T follicular helper cell (primary cell): ENCODE measurements at places on chromosomes 2 and 18.

DNA sequence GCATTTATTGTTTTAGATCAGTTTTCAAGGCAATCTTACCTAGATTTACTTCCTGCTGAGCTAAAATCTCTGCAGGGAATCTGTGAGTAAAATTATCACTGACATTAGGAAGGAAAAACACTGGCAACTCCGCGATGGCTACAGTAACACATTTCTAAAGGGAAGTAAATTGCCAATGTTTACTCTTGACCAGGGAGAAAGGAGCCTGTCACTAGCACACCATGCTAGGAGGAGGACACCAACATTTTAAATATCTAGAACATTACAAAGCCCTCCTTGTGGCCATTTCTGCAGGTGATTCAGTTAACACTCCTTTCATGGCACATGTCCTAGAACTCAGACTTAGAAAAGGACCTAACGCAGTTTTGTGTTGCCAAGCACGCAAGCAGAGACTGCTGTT is 58.4 kb downstream of the TCF4 start:
- DNase-seq = no peak

GRCh38 chr2:134796373-134796772 is 42.0 kb upstream of the ACMSD start:
- no peak for DNase-seq

DNA sequence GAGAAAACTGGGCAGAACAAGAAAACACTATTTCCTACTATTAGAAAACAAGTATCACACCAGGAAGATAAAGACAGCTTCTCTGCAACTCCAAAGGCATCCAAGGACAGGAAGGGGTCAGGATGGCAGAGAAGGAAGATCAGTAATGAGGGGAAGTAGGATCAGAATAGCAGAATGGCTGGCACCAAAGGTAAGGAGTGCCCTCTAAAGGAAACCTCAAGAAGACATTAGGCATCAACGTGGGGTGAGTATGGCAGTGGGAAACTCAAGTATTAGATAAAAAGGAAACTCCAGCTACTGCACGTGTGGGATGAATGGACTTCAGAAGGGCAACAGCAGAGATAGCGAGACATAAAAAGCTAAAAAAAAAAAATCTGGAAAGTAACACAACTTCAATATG is 25.9 kb downstream of the HDLBP start:
- DNase-seq = no peak

GRCh38 chr2:197184959-197185586 is 125.5 kb downstream of the ANKRD44 start:
- no peak for DNase-seq

DNA sequence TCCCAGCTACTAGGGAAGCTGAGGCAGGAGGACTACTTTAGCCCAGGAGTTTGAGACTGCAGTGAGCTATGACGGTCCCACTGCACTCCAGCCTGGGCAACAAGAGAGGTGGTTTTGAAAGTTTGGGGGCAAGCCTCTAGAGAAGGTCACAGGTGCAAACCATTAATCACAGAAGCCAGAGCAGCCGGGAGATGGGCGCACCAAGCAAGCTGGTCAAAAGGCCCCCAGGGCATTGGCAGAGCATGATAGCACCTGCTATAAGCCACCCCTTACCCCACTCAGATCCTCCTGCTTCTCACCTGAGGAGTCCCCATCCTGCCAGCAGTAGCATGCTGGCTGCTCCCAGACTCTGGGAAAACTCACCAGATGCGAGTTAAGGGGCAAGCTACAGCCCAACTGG is 116.1 kb upstream of the RAB12 start:
- no peak for DNase-seq

DNA sequence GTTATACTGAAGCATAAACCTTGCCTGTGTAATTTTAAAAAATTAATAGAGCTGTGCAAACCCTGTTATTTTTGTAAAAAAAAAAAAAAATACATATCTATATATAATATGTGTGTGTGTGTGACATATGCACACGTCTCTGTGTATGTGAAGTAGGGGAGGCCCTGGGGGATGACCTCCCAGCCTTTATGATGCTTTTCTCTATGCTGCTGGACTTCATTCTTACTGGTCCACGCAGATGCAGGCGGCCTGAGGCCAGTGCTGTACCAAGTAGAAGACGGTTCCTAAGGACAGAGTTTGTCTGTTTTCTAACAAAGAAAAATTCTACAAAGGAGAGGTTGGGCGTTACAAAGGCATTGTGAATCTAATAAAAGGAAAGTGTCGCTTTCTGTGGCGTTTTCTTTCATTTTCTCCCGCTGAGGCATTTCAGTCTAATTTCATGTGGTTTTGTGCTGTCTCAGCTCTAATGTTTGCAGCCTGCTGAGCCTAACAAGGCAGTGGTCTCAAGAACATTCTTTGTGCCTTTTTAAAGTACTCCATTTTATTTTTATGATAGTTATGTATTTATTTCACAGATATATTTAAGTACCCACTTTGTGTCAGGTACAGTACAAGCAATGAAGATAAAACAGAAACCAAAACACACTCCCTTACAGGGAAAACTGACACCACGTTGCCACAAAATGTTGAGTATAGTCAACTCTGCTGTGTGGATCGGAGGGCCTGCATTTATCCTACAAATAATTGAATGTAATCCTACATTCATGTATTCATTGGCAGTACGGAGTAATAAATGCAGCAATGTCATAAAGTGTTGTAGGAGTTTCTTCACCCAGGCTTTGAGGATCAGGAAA is 118.0 kb downstream of the RAB3GAP1 start:
- DNase-seq = no peak

DNA sequence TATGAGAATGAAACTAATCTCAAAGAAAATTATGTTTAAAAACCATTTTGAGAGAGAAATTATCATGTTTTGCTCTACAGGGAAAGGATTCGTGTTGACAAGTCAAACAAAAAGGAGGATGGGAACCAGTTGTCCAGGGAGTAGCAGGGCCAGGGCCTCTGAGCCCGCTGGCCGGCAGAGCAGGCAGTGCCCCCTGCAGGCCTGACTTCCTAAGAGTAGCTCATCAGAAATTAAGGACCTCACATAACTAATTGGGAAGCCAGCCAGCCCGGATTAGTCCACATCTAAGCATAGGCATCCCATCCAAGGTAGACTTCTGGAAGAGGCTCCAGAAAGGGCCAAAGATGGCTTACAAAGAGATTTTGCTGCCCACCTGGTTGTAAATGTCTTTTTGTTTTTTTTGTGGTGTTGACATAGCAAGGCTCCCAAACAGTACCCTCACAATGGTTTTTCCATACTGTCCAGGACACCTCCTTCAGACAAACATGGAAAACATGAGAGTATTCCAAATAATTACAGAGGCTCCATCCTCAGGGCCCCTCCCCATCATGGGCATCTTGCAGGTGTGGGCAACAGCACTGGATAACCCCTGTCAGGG is 241.2 kb upstream of the TANK start:
- DNase-seq = peak; percentile 1

- DNase-seq = no peak
Measured at GRCh38 chr2:160574468-160575140, 81.0 kb upstream of the RBMS1 start.

DNA sequence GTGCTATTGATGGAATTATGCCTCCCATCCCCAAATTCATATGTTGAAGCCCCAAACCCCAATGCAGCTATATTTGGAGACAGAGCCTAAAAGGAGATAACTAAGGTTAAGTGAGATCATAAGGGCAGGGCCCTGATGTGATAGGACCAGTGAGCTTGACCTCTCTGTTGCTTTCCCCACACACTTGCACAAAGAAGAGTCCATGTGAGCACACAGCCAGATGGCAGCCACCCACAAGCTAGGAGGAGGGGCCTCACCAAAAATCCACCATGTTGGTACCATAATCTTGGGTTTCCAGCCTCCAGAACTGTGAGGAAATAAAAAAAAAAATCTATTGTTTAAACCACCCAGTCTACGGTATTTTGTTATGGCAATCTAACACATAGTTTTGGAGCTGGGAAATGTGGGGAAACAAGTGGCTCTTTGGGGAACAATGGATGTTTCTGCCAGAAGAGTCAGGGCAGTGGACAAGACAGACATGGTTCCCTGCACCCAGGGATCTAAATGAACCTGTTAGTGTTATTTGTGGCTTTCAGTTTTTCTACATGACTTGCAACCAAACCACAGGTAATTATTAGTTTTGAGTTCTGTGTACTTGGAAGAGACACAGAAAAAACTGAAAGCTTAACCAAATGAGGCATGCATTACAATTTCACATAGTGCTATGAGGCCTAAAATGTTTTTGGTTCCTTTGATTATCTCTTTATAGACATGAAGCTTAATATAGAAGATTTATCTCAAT is 259.1 kb downstream of the LTBP1 start:
- no peak for DNase-seq

GRCh38 chr18:51337406-51337805 is 139.9 kb upstream of the MEX3C start:
- DNase-seq = no peak

- DNase-seq = no peak
Measured at GRCh38 chr2:138677221-138677620, 103.0 kb downstream of the NXPH2 start.

- DNase-seq = no peak
Measured at GRCh38 chr18:28466204-28466603, 289.3 kb upstream of the CDH2 start.

GRCh38 chr2:3223080-3223923 is 154.3 kb downstream of the EIPR1 start:
- peak; percentile 39 for DNase-seq

- DNase-seq = peak; percentile 2
Measured at GRCh38 chr2:162072976-162073887, 783 bp downstream of the DPP4 start.

DNA sequence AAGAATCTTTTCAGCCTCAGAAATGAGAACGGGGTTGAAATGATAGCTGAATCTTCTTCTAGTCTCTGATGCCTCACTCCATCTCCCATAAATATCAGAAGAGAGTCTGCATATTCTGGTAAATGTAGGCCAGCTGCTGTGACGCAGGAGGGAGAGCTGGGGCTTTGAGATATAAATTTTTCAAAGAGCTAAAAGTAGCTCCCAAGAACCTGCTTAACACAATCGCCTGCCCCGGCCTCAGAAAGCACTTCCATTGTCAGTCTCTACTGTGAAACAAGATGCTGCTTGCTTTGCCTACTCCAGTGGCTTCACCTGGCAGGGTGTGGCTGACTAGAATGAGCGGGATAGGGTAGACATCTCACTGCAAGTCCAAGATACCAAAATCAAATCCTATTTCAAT is 105.0 kb upstream of the CCDC150 start:
- no peak for DNase-seq

DNA sequence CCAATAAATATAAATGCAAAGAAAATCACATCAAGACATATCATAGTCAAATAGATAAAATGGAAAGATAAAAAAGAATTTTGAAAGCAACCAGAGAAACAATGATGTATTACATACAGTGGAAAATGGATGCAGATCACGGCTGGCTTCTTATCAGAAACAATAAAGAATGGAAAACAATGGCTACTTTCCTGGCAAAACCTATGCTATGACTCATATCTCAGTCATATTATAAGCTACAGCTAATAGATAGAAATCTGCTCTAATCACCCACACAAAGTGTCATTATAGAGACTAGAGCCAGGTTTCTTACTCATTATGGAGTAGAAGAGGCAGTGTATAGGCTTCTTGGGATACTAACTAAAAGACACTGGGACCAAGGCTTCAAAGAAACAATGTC is 93.5 kb upstream of the TACR1 start:
- no peak for DNase-seq

- DNase-seq = no peak
Measured at GRCh38 chr2:195322324-195322723, 334.7 kb upstream of the SLC39A10 start.

- no peak for DNase-seq
Measured at GRCh38 chr18:76801567-76802505, 20.5 kb upstream of the ZNF236 start.
